ENCODE measurements at places on chromosomes 5 and 9.

DNA sequence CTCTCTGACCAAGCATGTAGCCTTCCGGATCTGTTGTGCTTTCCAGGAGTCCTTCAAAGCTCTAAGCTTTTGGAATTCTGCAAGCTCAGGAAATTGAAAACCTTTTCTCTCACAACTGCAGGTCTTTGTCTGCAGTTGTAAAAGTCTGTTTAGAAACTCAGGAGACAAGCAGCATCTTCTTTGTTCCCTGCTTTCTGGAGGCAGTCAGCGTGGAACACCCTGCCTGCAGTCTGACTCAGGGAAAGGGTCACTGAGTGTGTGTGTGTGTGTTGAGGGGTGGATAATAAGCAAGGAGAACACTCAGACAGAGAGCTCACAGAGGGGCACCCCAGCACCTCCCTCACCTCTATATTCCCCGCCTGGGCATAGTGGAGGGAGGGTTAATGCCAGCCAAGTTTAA, 29.1 kb downstream of the KCNIP1 start:
- no peak for DNase-seq

- DNase-seq, result no peak
Measured at GRCh38 chr5:16815432-16815831, 120.7 kb downstream of the MYO10 start.

GRCh38 chr9:111131211-111131610, 92.9 kb upstream of the LPAR1 start:
- DNase-seq, result no peak

DNA sequence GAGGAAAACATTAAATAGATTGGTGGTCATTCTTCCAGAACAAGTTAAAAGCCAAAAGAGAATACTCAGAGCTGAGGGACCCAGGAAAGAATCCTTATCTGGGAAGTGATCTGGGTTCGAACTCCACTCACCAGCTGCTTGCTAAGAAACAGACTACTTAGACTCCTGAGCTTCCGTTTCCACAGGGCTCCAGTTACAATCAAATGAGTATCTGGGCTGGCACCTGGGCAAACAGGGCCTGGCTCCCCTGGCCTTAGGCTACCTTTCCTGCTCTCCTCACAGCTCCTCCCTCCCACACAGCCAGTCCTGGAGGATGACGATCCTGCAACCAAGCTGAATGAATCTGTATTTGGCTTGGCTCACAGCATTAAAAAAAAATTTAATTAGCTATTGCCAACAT, 2.5 kb downstream of the MAPK9 start:
- DNase-seq, result no peak

GRCh38 chr5:159878988-159879471, 37.3 kb upstream of the ADRA1B start:
- DNase-seq, result no peak

DNA sequence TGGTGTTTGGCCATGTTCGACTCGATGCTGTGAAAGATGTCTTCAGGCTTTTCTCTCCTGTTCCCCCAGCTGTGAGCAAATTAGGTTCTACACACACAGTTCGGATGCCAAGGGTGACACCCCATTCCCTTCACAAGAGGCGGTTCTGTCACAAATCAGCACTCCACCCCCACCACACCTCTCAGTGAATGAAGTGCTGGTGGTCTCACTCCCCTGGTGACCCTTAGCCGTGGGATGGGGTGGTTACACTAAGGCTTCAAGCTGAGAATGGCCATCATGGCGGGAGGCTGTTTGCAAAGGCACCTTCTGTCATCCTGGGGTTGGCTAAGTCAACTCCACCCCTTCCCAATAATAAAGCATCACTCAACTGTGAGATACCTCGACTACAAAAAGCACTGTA, 26.4 kb downstream of the AMBP start:
- no peak for DNase-seq

DNA sequence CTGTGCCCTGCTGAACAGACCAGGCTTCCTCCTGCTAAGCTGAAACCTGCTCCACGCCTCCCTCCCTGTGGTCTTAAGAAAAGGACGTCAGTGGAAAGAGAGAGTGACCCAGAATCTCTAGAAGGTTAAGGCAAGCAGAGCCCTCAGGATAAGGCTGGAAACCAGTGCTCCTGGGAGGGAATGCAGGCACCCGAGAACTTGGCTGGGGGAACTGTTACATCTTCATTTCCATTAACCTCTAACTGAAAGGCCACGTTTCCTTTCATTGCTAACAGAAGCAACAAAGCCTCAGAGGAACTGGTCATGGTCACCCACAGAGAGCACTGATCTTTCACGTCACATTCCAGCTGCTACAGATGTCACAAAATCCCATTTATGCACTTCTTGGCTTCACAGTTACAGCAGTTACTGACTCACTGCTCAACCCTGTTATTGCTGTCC, 26.1 kb upstream of the AKNA start:
- DNase-seq, result no peak

DNA sequence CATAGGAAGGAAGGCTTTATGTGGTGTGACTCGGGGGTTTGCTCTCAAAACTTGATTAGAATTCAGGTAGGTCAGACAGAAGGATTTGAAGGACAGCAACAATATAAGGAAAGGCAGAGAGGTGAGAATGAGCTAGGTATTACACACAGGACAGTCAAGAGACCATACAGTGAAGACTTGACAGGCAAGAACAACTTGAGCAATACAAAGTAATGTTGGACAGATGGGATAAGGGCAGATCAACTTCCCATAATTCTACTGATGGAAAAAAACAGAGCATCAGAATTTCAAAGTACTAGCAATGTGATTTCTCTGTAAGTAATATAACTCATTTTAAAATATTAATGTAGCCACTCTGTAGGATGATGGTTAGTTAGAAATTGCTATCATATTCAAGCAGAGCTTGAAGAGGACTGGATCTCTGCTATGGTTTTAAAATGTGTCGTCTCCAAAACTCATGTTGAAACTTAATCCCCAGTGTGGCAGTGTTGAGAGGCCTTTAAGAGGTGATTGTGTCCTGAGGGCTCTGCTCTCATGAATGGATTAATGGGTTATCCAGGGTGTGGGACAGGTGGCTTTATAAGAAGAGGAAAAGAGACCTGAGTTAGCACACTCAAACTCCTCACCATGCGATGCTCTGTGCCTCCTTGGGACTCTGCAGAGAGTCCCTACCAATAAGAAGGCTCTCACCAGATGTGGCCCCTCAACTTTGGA, 22.4 kb upstream of the HOMER1 start:
- DNase-seq, result no peak

DNA sequence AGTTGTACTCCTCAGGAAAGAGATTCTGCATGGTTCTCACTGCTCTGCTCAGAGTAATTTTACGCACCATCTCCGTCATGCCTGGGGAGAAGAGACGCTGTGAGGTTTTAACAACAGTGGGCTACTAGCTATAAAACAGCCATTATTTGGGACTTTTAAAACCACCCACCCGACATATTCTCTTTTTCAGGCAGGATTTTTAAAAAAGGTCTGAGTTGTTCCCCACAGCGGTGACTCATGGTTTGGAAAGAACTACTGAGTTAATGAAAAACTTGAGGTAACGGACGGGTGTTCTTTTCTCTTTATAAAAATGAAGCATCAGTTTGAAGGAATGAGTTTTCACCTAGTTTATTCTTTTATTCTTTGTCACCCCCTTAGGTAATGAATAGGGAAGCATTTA, 61.3 kb downstream of the TTLL11 start:
- DNase-seq, result no peak

DNA sequence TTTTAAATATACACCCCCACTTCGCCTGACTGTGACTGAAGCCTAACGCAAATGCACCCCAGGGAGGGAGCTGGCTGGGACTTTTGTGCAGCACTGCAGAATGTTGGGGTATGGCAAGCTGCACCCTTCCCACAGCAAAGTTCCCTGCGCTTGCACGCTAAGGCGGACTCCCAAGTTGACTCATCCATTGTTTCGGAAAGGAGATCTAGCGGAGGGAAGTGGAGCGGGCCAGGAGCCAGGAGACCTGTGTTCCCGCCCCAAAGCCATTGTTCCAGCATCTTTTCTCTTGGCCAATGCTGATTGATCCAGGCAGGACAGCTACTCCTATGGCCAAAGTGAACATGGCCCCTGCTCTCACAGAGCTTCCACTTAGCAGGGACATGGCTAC, 202.9 kb downstream of the AOPEP start:
- no peak for DNase-seq

- DNase-seq, result no peak
Measured at GRCh38 chr9:38391278-38392118, 1.0 kb upstream of the ALDH1B1 start.

- no peak for DNase-seq
Measured at GRCh38 chr9:122367774-122368460, 2.9 kb upstream of the PTGS1 start.

GRCh38 chr9:130981756-130982137, 27.2 kb upstream of the LAMC3 start:
- no peak for DNase-seq

- DNase-seq, result no peak
Measured at GRCh38 chr5:131774652-131775367, 22.0 kb downstream of the FNIP1 start.

GRCh38 chr9:83266331-83266665, 203.4 kb upstream of the RASEF start:
- no peak for DNase-seq
